Smooth muscle cell of trachea (primary cell): ENCODE measurements at places on chromosomes 6 and 20. TPM values are rescaled to one million over a fixed set of nuclear protein-coding genes. Genes with fewer than 3 reads are reported as not detected.

Gene ECT2L
- total RNA-seq = 0.50 TPM in 1 of 2 replicates, not detected in the other

Gene HLA-DOB
- total RNA-seq = 0.29 TPM in 1 of 2 replicates, not detected in the other

Gene COL21A1
- total RNA-seq = 4.6 and 17.6 TPM in 2 replicates

Gene UNC5CL
- total RNA-seq = under 0.01 and 0.15 TPM in 2 replicates
